Activated CD4-positive, alpha-beta T cell treated with anti-CD3 and anti-CD28 coated beads, Interleukin-10, Interleukin-2, amounts not matched to agents 100 ng/mL and 50 ng/mL, durations not matched to agents 16 hours and 8 hours (primary cell): ENCODE measurements at places on chromosomes 7 and 10.

- DNase-seq = no peak
These were observed 173.3 kb upstream of the ADO start for GRCh38 chr10:62631241-62631640.

- DNase-seq = no peak
These were observed 134.5 kb downstream of the TRIL start for GRCh38 chr7:28823582-28823981.

DNA sequence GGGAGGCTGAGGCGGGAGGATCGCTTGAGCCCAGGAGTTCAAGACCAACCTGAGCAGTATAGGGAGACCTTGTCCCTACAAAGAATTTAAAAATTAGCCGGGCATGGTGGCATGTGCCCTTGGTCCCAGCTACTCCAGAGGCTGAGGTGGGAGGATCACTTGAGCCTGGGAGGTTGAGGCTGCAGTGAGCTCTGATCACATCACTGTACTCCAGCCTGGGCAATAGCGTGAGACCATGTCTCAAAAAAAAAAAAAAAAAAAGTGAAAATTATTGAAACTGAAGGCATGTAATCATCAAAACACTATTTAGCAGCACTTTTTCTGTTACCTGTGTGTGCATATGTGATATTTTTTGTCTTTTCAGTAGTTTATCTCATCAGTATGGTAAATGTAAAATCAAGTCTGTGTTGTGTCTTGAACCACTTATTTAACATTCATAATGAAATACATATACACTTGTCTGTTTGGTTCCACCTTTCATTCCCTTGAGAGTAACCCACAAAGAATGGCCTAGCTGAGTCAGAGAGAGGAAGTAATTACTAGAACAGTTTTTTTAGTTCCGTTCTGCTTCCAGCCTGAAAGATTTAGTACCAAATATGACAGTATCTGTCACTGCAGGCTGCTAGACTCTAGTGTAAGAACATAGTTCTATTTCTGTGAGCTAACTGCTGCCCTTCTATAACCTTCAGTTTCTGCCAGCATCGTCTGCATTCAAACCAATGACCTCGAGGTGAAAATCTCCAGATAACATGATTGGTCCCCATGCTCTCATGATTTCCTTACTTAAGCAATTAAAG lies 68.6 kb downstream of the MMRN2 start:
- peak; percentile 86 for DNase-seq

- no peak for DNase-seq
These were observed 673.8 kb downstream of the INHBA start for GRCh38 chr7:41029072-41029499.

GRCh38 chr7:80589631-80590030 lies 48.8 kb upstream of the CD36 start:
- DNase-seq = no peak

DNA sequence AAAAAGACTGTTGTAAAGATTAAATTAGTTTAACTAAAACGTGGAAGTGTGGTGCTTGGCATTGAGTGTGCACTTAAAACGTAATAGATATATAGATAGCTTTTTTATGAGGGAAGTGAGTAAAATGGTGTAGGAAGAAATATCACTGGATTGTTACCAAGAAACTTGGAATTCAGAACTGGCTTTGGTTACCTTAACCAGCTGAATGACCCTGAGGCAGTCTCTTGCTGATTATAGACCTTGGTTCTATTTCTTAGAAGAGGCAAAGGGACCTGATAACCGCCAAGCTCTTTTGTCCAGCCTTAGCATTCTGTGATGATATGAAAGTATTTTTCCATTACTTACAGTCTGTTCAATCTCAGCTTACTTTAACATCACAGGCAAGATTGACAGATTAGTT lies 3.8 kb downstream of the REEP3 start:
- DNase-seq = no peak

GRCh38 chr10:22606164-22606614 lies 108.2 kb downstream of the PIP4K2A start:
- DNase-seq = peak; percentile 61

- peak; percentile 70 for DNase-seq
These were observed 103.3 kb downstream of the GRB10 start for GRCh38 chr7:50679218-50680007.

- DNase-seq = no peak
These were observed 234.3 kb downstream of the CACNA2D1 start for GRCh38 chr7:82209179-82209747.

- no peak for DNase-seq
These were observed 4.2 kb downstream of the ATP6V0E2 start for GRCh38 chr7:149877890-149878522.

DNA sequence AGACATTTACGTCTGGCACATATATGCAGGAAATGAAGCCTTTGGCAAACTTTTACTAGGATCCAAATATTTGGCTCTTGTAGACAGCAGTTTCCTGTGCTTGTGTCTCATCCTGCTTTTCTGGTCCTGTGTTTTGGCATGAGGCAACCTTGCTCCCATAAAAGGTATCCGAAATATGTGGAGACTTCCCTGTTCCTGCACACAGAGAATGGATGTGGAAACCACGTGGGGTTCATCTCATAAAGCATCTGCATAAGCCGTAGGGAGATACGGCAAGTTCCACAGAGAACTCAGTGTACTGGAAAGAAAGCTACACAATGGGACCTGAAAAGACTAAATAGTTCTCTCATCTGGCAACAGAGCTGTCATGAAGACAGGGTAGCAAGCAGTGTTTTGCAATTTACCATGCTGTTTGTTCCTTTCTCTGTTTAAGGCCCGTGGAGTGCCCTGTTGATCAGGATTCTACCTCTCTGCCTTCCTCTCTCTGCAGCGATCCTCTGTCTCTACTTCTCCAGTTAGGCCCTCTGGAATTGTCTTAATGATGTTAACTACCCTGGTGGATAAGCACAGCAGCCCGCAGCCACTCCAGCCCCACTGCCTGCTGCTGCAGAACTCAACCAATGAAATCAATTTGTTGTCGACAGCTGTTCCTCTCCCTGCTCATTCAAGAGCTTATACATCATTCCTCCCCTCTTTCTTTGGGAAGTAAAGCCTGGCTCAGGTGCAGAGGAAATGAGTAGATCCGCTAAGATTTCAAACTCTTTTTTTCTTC lies 293.6 kb downstream of the CSTF2T start:
- DNase-seq = no peak

DNA sequence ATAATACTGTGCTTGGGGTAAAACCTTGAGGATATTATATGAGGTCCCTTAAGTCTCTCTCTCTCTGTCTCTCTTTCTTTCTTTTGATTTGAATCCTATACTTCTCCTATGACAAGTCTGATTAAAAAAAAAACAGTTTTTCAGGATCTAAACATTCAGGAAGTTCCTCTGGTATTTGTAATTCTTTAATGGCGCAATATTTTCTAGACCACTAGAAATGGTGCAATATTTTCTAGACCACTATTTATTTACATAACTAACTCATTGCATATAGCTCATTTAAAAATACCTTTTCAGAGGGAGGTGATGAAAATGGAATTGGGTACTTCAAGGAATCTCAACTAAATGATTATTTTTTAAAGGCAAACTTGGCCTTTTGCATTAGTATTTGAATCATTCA lies 1235.3 kb downstream of the GATA3 start:
- DNase-seq = no peak

DNA sequence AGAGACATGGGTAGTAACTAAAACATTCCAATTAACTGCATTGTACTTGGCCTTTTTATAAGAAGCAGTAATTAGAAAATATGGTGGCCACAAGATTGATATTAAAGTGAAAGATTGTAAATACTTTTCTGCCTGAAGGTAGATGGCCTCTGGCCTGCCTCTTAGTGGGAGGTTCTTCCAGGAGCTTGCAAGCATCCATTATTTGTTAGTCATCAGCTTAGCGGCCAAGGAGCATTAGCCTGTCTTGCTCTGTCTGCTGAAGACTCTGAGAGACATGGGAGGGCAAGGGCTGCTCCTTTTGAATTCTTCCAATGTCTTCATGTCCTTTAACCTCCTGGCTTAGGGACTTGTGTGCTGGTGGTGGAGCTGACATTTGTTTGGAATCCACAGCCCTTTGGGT lies 80.4 kb downstream of the TCF7L2 start:
- DNase-seq = no peak

DNA sequence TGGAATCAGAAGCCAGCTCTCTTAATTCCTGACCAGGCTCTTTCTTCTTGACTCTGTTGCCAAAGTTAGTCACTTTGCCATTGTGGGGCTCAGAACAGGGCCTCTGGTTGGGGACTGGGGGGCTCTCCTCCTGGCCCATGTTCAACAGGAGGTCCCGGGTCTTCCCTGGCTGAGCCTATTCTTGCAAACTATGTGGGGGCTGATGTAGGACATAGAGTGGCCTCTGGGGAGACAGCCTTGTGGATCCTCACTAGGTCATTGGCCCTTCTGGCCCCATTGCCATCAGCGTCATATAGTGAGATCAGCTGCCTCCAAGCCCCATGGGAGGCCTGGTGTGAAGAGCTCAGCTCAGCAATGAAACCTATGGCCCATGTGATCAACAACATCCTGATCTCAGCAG lies 77.6 kb upstream of the LEP start:
- DNase-seq = no peak

DNA sequence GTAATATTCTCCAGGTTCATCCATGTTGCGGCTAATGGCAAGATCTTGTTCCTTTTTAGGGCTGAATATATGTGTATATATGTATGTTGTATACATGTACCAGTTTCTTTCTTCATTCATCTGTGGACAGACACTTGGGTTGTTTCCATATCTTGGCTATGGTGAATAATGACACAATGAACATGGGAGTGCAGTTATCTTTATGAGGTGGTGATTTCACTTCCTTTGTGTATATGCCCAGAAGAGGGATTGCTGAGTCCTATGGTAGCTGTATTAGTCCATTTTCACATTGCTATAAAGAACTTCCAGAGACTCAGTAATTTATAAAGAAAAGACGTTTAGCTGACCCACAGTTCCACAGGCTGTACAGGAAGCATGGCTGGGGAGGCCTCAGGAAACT lies 17.1 kb upstream of the TSPAN15 start:
- no peak for DNase-seq

GRCh38 chr10:86522510-86522855 lies 891 bp upstream of the WAPL start:
- DNase-seq = no peak

DNA sequence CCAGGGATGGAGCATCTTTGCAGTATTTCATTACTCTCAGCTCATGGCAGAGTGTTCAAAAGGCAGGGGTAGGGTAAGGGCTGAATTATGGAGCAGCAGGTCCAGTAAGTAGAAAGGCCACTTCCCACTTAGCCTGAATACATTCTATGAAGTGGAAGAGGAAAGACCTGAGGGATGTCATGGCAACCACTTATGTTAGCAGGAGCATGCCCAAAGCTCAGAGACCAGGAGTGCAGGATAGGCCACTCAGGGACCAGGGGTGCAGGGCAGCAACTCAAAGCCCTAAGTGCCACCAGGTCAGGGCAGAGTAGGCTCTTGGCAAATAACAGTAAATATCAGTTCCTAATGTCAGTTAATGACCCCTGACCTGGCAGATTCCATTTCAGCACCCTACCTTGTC lies 3.6 kb downstream of the SRI start:
- DNase-seq = no peak

GRCh38 chr10:33331379-33331694 lies 3.1 kb downstream of the NRP1 start:
- no peak for DNase-seq

DNA sequence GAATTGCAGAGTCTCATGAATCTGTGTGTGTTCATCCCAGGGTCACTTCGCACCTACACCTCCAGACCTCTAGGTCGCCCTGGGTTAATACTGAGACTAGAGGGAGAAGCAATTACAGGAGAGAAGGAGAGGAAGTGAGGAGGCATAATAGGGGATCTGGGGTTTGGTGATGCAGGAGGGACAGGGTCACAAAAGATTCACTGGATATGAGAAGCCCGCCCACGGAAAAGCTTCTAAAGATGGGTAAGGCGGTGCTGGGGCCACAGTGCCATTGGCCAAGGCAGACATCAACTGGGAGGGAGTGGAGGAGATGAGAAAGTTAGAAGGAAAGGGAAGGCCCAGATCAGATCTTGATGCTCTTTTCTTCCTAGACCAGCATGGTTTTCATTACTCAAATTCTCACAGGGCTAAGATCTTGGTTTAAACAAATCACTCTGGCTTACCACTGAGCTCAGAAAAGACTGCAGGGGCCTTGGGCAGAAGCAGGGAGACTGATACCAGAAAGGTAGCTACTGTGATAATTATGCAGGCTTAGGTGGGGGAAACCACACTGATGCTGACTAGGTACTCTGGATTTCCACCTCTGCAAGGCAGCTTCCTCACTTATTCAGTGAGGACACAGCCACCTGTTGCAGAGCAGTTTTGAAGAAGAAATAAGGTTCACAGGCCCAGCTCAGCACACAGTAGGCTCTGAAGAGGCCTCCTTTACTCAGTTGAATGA lies 17.4 kb upstream of the ZNF273 start:
- no peak for DNase-seq

GRCh38 chr10:129790715-129791446 lies 173.2 kb downstream of the EBF3 start:
- no peak for DNase-seq

GRCh38 chr7:92589056-92589455 lies 1.1 kb downstream of the FAM133B start:
- no peak for DNase-seq

GRCh38 chr7:73387221-73387828 lies 46.3 kb upstream of the FZD9 start:
- no peak for DNase-seq

DNA sequence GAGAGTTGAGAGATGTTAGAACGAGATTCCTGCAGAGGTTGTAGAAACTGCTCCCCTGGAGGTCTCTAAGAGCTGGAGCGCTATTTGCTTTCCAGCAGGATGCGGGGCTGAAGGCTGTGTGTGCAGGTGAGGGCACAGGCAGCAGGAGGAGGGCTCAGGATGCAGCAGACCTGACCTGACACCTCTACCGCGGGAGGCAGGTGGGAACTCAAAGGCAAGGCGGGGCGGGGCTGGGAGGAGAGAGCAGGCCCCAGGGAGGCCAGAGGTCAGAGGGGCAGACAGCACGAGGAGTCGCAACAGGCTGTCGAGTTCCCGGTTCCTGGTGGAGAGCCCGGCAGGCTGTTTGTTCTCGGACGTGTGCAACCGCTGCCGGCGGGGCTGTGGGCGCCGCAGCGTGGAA lies 7.9 kb upstream of the CRTAC1 start:
- no peak for DNase-seq

- DNase-seq = no peak
These were observed 3.3 kb downstream of the PPIF start for GRCh38 chr10:79350407-79351154.

GRCh38 chr7:139456511-139456910 lies 27.0 kb downstream of the KLRG2 start:
- no peak for DNase-seq

- no peak for DNase-seq
These were observed 14.0 kb downstream of the KMT2E start for GRCh38 chr7:105028004-105028403.

- no peak for DNase-seq
These were observed 507.8 kb downstream of the SORCS3 start for GRCh38 chr10:105148921-105149320.
